CD8-positive, alpha-beta memory T cell (primary cell): ENCODE measurements at places on chromosomes 1 and 21. TPM values are rescaled to one million over a fixed set of nuclear protein-coding genes. Genes with fewer than 3 reads are reported as not detected.

The IVL gene
- not detected for total RNA-seq

The KRTAP10-2 gene
- total RNA-seq = not detected

The RAB3GAP2 gene
- total RNA-seq = 44.8 TPM

The LCE3D gene
- not detected for total RNA-seq

The SLFNL1 gene
- 0.09 TPM for total RNA-seq

The CD48 gene
- total RNA-seq = 224 TPM

The LENEP gene
- 0.72 TPM for total RNA-seq

The TNFRSF4 gene
- total RNA-seq = 193 TPM
